KBM-7 (cell line): ENCODE measurements at places on chromosomes 5 and 9.

GRCh38 chr5:148343046-148343407 lies 7.7 kb downstream of the SPINK9 start:
- no peak for DNase-seq

- no peak for DNase-seq
Measured at GRCh38 chr5:171157775-171158174, 151.3 kb upstream of the TLX3 start.

DNA sequence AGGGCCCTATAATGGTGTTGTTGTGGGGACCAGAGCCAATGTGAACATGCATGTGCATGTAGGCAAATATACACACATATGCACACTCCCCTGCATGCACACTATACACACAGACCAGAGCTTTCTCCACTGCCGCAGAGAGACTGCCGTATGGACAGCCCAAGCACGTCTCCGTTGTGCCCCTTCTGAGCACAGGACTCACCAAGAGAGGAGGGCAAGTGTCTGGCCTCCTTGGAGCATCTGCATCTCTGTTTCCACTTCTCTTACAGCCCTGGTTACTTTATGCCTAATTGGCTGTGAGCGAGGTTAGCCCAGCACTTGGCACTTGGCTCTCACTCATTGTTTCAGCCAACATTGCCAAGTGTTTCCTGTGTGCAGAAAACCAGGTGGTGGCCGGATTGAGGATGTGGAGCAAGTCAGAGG lies 30.4 kb downstream of the CSF2 start:
- DNase-seq: no peak

DNA sequence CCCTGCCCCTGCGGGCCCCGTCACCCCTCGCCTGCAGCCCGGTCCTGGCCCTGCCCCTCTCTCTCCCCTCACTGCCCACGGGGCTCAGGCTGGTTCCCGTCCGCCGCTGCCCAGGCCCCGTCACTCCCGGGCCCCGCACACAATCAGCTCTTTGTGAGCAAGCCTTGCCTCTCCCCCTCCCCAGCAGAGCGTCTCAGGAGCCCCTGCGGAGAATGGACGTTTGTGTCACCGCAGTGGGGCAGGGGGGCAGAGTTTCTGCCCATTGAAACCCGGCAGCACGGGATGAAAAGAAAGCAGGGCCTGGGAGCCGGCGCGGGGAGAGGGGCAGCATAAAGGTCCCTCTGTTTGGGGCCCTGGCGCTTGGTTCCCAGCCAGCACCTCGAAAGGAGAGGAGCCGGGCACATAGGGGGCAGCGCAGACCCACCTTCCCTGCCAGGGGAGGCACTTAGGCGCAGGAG lies 13.5 kb upstream of the NUP214 start:
- DNase-seq: no peak

- DNase-seq: peak; percentile 15
Measured at GRCh38 chr5:93930098-93930497, 188.7 kb upstream of the POU5F2 start.
